NCI-H1092 treated with DMSO at 0.1 percent for 48 hours (cell line): ENCODE measurements at places on chromosomes 1 and 21.

GRCh38 chr1:1599030-1599934, 653 bp downstream of the FNDC10 start:
- no peak for DNase-seq

- no peak for DNase-seq
These were observed 50.9 kb upstream of the CNIH3 start for GRCh38 chr1:224565186-224565585.

GRCh38 chr1:153246018-153246417, 13.5 kb upstream of the LORICRIN start:
- DNase-seq = no peak

- no peak for DNase-seq
These were observed 132.2 kb downstream of the PSMG1 start for GRCh38 chr21:39050841-39051587.

GRCh38 chr1:172556461-172556860, 23.5 kb downstream of the SUCO start:
- DNase-seq = no peak

DNA sequence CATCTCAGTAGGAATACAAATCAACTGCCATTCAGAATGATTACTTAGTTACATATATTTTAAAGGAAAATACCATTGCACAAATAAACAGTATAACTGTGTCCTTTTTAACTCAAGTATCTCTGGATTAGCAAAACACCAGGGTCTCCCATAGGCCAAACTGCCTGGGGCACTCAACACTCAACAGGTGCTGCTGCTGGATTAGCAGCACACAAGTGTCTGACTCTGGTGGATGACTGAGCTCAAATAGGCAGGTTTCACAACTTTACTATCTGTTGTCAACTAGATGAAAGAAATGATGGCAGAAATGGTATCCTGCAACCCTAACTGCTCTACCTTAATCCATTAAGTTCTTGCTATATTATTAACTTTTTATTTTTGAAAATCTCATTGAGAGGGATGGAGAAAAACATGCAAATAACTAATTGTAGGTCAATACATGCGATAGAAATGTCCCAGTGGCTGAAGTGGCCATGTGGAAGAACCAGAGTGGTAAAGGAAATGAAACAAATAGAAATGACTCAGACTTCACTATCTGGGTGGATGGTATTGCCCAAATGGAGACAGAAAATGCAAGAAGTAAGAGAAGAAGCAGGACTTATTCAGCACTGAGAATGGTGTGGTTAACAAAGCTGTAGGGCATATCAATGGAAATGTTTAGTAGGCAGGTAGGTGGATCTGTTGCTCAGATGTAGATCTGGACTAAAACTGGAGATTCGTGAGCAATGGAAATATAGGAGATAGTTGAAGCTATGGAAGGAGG, 90.8 kb upstream of the CCDC190 start:
- peak; percentile 3 for DNase-seq

- no peak for DNase-seq
These were observed 45.2 kb upstream of the KCNA3 start for GRCh38 chr1:110719908-110720307.

DNA sequence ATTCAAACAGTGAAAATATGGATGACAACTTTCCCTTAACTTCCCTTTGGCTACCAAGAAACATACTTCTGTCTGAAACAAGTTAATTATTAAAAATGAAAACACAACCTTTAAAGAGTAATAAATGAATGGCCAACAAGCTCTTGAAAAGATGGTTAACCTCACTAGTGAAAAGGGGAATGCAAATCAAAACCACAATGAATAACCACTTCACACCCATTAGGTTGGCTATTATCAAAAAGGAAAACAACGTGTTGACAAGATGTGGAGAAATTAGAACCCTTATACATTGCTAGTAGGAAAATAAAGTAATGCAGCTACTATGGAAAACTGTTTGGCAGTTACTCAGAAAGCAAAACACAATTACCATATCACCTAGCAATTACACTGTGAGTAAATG, 14.1 kb downstream of the COP1 start:
- DNase-seq = no peak

DNA sequence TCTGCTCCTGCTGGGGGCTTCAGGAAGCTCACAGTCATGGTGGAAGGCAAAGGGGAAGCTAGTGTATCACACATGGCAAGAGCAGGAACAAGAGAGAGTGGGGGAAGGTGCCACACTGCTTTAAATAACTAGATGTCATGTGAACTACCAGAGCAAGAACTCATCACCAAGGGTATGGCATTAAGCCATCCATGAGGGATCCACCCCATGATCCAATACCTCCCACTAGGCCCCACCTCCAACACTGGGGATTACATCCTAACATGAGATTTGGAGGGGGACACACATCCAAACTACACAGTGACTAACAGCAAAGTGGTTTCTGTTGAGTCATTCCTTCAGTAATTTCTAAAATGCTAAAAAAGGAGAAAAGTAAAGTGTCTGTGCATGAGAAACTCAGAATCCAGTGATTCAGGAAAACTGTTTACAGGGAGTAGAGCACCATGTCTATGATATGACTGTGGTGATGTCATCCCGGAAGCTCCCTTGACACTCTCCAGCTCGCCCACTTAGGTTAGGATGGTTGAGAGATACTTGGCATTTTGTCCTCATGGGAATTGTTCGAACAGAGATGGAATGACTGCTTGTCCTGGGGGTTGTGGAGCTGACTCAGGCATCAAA, 50.3 kb downstream of the CHD1L start:
- DNase-seq = no peak

DNA sequence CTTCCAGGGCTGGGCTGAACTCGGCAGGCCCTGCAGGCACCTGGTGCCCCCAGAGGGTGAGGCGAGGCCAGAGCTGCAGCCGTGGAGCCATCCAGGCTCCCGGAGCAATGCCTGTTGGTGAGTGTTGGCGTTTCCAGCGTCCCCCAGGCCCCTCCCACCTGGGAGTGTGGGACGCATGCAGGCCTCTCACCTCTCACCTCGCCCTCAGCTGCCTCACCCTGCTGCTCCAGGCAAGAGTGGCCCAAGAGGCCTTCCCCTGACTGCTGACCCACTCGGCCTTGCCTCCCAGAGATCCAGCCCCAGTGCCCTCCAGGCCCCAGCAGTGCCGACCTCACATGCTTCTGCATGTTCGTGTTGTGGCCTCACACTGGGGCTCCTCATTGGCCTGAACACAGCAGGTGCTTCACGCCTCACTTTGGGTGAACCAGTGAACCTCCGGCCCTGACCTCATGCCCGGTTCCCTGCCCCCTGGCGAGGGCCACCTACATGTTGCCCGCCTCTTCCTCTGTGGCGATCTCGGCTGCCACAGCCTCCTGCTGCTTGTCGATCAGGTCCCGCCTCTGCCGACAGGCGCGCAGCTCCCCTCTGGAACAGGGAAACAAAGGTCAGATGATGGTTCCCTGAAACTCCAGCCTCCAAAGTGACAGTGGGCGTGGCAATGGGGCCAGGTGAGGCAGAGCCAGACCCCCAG, 17.0 kb downstream of the CFAP74 start:
- DNase-seq = no peak

DNA sequence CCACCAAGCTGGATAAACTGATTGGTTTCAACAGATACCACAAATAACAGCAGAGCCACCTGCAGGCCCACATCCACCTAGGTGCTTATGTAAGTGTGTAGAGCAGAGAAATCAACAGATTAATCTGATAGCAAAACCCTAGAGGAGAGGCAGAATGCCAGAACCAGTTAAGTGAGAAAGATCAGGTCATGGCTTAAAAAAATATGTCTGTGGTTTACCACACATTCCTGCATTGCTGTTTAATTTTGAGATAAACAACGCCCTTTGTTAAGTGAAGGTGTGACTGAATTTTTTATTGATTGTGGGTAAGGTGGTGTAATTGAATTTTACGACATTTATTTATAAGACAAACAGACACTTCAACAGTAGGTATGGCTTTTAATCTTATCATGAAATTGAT, 21.2 kb downstream of the CRNN start:
- no peak for DNase-seq

DNA sequence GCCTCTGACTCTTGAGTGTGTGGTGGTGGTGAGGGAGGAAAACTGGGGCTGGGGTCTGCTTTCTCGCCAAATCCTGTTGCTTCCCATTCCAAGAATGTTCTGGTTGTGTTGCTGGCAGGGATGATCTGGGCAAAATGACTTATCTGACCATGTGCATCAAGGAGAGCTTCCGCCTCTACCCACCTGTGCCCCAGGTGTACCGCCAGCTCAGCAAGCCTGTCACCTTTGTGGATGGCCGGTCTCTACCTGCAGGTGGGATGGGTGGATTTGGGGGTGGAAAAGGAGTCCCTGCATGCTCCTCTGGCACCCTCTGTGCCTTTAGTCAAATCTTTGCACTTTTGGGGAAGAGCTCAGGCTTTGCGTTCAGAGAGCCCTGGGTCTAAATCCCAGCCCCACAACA, 18.1 kb downstream of the CYP4B1 start:
- DNase-seq = no peak

- no peak for DNase-seq
These were observed 162.4 kb upstream of the POU3F1 start for GRCh38 chr1:38208716-38209632.

- no peak for DNase-seq
These were observed 229.3 kb downstream of the DISC1 start for GRCh38 chr1:231855926-231856325.

DNA sequence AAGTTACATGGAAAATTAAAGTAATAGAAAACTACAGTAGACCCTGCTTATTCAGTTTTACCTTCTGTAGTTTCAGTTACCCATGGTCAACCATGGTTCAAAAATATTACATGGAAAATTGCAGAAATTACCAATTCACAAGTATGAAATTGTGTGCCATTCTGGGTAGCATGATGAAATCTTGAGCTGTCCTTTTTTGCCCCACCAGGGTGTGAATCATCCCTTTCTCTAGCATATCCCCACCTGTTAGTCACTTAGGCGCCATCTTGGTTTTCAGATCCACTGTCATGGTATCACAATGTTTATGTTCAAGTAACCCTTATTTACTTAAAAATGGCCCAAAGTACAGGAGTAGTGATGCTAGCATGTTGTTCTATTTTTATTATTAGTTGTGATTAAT, 3.5 kb upstream of the LRIF1 start:
- DNase-seq = no peak

DNA sequence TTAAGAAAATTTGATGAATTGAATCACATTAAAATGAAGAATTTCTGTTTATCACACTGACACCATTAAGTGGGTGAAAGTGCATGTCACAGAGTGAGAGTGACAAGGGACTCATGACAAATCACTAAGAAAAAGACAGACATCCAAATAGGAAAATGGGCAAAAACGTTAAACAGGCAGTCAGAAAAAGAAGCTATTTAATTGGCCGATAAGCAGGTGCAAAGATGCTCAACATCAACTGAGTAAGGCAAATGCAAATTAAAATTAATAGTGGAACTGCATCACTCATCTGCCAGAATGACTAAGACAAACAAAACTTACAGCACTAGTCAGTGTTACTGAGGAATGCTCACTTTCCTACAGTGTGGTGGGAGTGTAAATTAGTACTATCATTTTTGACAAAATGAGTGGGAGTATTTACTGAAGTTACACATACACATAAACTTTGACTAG, 39.2 kb upstream of the RUNX1 start:
- DNase-seq = no peak

DNA sequence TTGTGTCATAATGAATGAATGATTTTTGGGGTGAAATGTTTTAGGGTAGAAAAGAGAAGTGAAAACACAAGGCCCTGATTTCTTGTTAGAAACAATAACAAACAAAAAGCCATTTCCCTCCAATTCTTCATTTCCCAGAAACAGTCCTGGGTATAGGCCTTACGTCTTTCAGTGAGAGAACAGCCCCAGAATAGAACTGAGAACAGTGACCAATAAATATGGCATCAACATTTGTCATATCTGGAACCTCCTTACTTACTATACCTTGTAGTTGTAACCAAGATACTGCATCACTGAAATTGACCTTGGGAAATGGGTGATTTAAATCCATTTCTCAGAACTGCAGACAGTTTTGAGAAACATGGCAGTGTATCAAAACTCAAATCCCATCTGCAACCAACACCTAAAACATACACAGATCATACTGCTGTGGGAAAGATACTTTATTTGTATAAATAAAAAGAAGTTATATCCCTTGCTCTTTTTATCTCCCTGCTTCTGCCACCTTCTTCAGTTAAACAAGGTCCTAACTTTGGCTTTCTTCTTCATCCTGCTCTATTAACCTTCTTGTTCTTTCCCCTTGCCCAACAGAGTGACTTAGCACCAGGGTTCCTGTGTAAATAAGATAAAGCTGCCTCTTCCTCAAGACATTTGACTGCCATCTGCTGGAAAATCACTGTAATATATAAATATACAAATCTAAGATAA, 19.5 kb downstream of the XKR8 start:
- DNase-seq = peak; percentile 21

DNA sequence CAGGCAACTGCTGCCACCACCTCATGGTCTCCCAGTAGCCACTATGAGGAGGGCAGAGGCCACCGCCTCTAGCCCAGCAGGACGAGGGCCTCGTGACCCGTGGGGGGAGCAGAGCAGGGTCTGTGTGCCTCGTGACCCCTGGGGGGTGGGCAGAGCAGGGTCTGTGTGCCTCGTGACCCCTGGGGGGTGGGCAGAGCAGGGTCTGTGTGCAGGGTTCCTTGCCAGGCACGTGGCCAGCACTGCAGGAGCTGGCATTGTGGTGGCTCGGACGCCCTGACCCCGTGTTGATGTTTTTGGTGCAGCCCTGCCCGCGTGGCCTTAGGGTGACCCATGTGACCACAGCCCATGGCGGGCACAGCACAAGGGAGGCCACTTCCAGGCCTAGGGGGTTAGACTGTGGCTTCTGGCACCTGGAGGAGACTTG, 52.8 kb downstream of the SLX9 start:
- DNase-seq = no peak

DNA sequence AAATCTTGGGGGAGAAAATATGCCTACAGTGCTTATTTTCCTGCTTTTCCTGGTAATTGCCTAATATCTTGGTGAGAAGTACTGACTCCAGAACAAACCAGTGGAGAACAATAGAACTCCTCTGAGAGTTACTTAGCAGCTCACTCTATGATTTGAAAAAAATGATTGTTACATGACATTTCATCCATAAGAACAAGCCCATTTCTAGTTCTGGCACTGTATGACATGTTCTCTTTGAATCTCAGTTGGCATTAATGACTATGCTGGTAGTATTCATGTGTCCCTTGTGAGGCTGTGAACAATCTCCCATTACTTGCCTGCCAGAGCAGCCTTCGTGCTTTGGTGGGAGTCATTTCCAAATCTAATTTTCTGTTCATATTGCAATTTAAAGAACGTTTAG, 58.0 kb downstream of the CLIC4 start:
- no peak for DNase-seq
